ENCODE measurements at places on chromosomes 11 and 22.

DNA sequence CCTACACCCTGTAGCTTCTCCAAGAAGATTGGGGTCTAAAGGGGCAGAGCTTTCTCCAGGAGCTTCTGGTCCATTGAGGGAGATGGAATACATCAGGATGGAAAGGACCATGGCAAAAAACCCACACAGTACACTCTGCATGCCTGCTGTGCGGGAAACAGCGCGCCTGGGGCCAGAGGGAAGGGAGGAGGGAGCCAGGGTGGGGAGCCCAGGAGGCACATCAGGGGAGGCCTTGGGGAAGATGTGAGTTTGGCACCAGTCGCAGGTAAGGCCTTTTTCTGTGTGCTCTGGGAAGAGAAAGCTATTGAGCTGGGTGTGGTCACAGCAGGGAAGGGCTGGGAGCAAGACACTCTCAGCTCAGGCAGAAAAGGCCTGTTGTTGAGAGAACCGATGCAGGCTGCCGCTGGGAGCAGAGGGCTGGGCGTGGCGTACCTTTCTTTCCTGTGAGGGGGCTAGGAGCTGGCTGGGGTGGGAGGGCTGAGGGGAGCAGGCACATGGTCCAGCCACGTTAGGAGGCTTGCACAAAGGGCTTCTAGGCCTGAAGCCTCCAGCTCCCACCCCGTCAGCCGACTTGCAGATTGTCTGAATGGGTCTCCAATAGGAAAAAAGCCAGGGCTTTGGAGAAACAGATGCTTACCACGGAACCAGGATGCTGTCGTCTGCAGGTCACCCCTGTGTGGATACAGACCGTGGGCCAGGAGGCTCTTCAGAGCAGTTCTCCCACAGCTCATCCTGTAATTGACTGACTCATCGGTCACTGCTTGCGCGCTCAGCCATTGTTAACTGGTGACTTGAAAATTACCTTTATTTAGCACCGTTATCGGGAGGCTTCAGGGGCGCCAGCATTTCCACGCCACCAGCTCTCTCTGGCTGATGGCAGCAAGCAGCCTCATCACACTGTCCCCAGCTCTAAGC lies 237.3 kb downstream of the ST3GAL4 start:
- DNase-seq = no peak

GRCh38 chr11:134677397-134677822 lies 265.4 kb upstream of the B3GAT1 start:
- DNase-seq = no peak

GRCh38 chr11:62401811-62402210 lies 17.0 kb upstream of the SCGB1A1 start:
- DNase-seq = no peak

DNA sequence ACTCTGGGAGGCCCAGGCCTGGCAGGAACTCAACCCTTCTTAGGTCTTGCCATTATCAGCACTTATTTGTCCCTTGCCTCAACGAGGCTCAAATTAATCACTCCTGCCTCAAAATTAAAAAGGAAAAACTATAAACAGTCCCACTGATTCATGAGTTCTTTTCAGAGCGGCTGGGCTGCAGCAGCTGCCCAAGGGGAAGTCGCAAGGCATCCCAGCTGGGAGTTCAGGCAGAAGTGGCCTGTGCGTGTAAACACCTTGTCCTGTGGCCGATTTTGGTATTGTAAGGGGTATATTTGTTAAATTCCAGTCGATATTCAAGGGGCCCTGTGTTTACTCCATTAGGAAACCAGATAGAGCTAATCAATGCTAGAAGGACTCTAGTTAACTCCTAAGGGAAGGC lies 213.9 kb upstream of the CADM1 start:
- DNase-seq = no peak

DNA sequence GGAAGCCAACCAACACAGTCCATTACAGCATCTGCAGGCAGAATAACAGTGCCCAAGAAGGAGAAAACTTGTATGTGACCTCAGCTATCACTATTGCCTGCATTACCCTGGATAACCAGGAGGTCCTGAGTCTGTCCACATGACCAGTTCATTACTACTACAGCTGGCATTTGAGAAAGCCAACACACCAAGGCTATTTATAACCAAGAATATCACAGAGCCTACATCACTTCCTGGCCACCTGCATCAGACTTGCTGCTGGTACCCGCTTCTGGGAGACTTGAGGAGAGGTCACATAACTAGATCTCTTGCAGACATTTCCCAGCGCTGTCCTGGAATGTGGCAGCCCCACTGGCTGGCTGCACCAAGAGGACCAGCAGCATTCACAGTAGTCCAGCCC lies 11.1 kb upstream of the OR56B4 start:
- DNase-seq = no peak

GRCh38 chr22:36981247-36981775 lies 37.9 kb downstream of the TST start:
- DNase-seq = no peak

DNA sequence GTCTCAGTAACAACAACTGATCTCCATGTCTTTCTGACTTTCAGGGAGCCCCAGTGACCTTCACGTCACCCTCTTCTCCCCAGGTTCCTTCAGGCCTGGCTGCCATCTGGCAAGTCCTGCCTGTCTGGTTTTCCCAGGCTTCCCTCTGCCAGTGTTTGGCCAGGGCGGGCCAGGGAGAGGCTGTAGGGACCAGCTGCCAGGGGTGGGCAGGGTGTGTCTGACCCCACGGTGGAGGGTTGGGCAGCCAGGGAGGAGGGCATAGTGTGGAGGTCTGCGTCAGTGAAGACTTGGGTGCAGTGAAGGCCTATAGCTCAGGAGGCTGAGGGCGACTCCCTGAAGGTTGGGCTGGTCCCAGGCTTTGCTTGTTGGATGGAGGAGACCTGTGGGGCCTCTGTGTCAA lies 11.9 kb upstream of the MRGPRX2 start:
- DNase-seq = no peak

DNA sequence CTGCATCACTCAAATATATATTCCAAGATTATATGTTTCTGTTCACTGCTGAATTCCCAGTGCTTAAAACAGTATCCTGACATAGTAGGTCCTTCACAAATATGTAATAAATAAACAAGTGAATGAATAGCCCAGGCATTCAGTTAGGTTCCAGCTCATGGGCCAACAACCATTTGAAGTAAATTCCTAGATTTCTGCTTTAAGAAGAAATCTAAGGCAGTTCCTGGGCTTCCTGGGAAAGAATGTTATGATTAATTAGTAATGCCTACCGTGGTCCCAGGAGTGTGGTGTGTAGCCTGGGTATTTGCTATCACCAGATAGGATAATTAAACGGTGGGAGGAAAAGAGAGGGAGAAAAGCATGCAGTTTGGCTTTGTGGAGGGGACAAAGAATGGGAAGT lies 576.8 kb downstream of the SOX6 start:
- DNase-seq = no peak

- DNase-seq = no peak
These were observed 878.8 kb downstream of the NTM start for GRCh38 chr11:132249256-132249655.

GRCh38 chr11:112132737-112133136 lies 31.2 kb downstream of the IL18 start:
- DNase-seq = no peak

DNA sequence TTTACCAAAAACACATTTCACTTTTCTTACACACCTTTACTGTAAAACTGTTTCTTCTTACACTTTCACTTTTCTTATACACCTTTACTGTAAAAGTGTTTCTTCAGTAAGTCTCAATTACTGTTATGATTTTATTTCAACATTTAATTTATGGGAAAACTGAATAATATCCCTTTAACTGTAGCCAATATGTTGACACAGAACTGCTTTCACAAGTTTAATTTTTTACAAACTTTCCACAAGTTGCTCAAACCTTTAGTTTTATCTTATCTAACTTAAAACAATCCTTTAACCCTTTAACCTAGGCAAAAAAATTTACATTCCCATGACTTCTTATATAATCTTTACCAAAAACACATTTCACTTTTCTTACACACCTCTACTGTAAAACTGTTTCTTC lies 63.3 kb upstream of the OR5AN1 start:
- DNase-seq = no peak

DNA sequence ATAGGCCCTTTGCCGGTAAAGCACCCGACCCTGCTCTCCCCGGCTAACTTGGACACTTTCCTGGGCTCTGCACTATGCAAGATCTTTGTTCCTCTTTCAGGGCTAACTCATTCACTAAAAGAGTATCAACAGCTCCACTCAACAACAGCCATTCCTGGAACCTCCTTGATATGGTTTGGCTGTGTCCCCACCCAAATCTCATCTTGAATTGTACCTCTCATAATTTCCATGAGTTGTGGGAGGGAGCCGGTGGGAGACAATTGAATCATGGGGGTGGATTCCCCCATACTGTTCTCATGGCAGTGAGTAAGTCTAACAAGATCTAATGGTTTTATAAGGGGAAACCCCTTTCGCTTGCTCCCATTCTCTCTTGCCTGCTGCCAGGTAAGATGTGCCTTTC lies 330.0 kb downstream of the TENM4 start:
- no peak for DNase-seq

DNA sequence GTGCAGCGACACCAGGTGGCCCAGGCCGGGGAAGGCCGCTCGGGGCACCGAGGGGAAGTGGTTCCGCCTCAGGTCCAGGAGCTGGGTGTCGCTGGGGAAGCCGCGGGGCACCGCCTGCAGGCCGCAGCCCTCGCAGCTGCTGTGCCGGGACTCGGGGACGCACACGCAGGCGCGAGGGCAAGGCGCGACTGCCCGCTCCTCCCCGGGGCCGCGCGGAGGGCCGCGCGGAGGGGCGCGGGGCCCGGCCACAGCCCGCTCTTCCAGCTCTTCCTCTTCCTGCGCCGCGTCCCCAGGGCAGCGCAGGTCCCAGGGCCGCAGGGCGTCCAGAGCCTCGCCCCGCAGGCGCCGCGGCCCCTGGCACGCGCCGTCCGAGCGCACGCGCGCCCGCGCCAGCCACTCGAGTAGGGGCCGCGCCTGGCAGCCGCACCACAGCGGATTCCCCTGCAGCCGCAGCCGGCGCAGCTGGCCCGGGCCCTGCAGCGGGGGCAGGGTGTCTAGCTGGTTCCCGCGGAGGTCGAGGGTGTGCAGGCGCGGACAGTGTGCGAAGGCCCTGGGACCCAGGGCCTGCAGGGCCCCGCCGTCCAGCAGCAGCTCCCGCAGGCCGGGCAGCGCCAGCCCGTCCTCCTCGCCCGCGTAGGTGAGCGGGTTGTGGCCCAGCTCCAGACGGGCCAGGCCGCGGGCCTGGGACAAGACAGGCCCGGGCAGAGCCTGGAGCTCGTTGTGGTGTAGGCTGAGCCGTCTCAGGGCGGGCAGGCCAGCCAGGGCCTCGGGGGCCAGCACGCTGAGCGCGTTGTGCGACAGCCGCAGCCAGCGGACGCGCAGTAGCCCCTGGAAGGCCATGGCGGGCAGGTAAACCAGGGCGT lies 2.8 kb downstream of the CHADL start:
- peak; percentile 87 for DNase-seq

- no peak for DNase-seq
These were observed 6.0 kb upstream of the OR10A2 start for GRCh38 chr11:6856871-6857270.

- DNase-seq = no peak
These were observed 81.1 kb downstream of the LARGE2 start for GRCh38 chr11:46003572-46003971.

GRCh38 chr11:96394773-96395172 lies 5.0 kb downstream of the JRKL start:
- DNase-seq = no peak

DNA sequence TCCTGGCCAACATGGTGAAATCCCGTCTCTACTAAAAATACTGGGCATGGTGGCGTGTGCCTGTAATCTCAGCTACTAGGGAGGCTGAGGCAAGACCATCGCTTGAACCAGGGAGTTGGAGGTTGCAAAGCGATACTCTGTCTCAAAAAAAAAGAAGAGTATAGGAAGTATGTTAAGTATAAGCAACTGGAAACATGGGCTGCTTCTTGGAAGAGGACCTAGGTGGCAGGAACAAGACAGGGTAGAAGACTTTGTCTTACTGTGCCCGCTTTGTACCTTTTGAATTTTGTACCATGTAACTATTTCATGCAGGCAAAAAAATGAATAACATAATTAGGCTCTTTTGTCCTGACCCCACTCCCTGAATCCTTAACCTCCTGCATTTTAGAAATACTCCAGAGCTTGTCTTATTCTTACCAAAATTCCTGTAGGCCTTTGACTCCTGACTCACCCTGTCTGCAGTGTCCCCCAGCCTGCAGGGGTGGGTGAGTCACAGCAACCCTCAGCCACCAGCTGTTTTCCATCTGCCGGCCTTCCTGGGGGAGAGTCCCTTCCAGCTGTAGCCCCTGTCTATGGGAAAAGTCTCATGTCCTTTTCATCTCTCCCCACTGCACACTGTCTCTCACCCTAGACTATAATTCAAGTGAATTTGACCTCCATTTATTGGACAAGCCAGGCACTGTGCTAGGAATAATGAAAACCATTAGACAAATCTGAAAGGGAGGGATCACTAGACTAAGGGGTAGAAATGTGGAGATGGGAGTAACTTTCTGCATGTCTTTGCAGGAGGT lies 41.8 kb downstream of the TXN2 start:
- no peak for DNase-seq

- DNase-seq = no peak
These were observed 12.2 kb upstream of the NNMT start for GRCh38 chr11:114284021-114284420.

GRCh38 chr11:102912482-102912830 lies 37.7 kb upstream of the MMP12 start:
- no peak for DNase-seq

- no peak for DNase-seq
These were observed 41.3 kb downstream of the POU2F3 start for GRCh38 chr11:120281143-120281795.

DNA sequence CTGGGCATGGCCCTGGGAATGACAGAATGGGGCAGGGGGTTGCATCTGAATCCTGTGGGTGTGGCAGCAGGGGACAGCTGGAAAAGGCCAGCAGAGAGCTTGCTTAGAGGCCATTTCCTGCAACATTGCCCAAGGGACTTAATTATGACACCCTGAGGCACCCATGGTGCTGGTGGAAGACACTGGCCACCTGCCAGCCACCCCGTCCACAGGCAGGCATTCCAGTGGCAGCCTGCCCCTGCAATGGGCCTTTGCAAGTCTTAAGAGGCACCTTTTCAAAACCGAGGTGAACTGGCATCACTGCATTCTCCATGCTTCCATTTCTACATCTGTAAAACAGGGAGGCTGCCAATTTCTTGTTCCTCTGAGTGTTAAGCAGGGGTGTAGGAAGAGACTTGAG lies 21.6 kb upstream of the SUSD2 start:
- no peak for DNase-seq

DNA sequence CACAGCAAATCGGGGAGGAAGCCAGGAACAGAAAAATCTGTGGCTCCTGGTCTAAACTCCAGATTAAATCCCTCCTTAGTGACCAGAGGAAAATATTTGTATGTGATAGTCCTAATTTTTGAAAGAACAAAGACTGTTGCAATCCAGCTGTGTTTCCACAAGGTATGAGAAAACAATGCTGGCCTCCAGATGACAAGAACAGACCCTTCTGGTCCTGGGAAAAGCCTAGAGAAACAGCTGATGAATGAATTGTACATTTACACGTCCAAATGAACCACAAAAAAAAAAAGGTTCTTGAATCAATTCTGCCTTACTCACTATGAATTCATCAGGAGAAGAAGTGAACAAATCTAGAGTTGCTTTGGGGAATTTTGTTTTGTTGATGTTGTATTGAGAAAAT lies 63.7 kb downstream of the ETS1 start:
- no peak for DNase-seq

GRCh38 chr11:43138621-43139140 lies 173.1 kb upstream of the API5 start:
- no peak for DNase-seq

GRCh38 chr22:31681349-31682345 lies 19.6 kb upstream of the PISD start:
- DNase-seq = no peak
